Stimulated activated CD4-positive, alpha-beta T cell treated with anti-CD3 and anti-CD28 coated beads, TNF-alpha, amount 100 ng/mL, for 48 hours (primary cell): ENCODE measurements at places on chromosomes 3 and 15.

GRCh38 chr3:51719410-51720025 lies 12.7 kb downstream of the GRM2 start:
- DNase-seq, result no peak

GRCh38 chr3:107634099-107634489 lies 111.3 kb downstream of the BBX start:
- DNase-seq, result no peak

DNA sequence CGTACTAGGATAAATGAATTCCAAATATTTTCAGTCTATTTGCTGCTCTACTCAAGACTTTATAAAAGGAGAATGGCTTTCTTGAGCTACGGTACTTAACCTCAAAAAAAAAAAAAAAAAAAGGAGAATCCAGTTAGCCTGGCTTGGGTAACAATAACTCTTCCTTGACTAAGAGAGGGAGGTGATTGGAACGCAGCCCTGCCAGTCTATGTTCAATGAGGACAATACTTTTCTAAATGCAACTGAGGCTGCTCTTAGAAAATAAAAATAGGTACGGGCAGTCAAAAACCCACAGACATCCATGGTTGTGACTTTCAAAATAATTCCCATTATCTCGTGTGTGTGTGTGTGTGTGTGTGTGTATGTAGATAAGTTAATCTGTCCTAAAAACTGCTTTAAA lies 661.7 kb upstream of the NAALADL2 start:
- DNase-seq, result no peak

DNA sequence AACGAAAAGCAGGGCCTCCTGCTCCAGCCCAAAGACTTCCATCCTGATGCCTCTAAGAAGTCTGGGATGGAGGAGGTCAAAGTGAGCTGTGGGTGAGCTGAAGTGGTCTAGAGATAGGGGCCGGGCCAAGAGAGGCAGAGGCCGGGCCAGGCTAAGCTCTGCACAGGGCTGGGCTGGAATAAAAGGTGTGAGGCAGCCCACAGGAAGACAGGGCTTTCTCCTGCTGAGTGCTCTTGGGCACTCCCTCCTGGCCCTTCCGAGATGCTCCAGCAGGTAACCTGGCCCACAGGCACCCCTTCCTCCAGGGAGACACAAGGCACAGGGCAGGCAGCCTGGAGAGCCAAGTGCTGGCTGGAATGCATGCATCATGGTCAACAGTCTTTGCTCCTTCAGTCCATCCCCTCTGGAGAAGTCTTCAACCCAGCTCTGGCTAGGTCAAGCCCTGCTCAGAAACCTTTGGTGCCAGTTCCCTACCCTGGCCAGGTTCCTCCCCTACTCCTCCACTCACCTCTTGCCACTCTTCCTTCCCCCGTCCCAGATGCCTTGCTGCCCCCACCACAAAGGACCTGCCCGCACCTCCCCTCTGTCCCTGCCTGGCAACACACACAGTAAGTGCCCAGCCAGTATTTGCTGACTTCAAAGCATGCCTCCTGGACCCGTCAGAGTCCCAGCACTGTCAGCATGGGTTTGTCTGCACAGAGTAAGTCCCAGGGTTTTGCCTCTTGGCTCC lies 93.6 kb downstream of the SEC22A start:
- no peak for DNase-seq

GRCh38 chr3:151589311-151589710 lies 128.4 kb upstream of the IGSF10 start:
- no peak for DNase-seq

DNA sequence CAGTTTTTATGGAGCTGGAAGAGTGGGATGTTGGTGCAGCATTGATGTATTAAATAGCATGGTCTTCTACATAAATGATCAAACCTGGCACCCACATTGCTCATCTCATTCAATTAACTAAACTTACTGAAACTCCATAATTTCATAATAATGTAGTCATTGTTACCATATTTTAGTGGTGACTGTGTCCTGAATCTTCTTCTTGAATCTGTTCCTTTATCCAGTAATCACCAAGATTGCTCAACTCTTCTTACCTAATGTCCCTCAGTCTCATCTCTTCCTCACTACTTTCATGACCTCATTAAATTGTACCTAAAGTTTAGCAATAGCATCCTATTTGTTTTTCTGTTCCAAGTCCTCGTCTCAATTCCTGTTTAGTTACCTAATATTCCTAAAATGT lies 69.8 kb downstream of the FGF7 start:
- DNase-seq, result no peak
